Keratinocyte (primary cell): ENCODE measurements at places on chromosomes 1 and 21. TPM values are rescaled to one million over a fixed set of nuclear protein-coding genes. Genes with fewer than 3 reads are reported as not detected.

The IFI44 gene
- 48.5 to 97.0 TPM (median 77.9 TPM) in 3 replicates for polyA plus RNA-seq

The ZBTB18 gene
- polyA plus RNA-seq, result 3.8 to 5.8 TPM (median 5.7 TPM) in 3 replicates

The LAMC1 gene
- polyA plus RNA-seq, result 40.9 to 76.4 TPM (median 66.6 TPM) in 3 replicates

The CD52 gene
- polyA plus RNA-seq, result 0.22 to 0.27 TPM in 2 of 3 replicates, not detected in the other

The SIPA1L2 gene
- polyA plus RNA-seq, result 1.7 to 3.1 TPM (median 2.1 TPM) in 3 replicates

The SLAMF9 gene
- 0.31 to 0.57 TPM (median 0.41 TPM) in 3 replicates for polyA plus RNA-seq
